AG04449 (cell line): ENCODE measurements at places on chromosomes 16 and 17.

DNA sequence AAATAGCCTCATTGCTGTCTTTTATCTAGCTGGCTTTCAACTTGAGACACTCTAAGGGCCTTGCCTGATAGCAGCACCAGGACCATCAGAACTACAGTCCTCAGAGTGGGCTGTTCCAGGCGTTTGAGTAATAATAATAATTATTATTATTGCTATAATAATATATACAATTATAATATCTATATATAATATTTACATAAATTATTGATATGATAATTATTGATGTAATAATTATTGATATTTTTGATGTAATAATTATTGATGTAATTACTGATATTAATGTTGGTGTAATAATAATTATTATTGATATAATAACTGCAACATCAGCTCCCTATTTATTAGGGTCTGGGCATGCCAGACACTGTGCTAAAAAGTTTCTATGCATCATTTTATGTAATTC, 25.6 kb upstream of the CRHR1 start:
- DNase-seq, result no peak

- DNase-seq, result no peak
Measured at GRCh38 chr16:87190288-87191230, 126.6 kb downstream of the C16orf95 start.

GRCh38 chr17:58918072-58918471, 162.4 kb downstream of the PPM1E start:
- no peak for DNase-seq

- no peak for DNase-seq
Measured at GRCh38 chr16:82185012-82185411, 15.0 kb upstream of the MPHOSPH6 start.

GRCh38 chr17:538181-538973, 176.3 kb downstream of the VPS53 start:
- no peak for DNase-seq
